Non-pigmented ciliary epithelial cell (primary cell): ENCODE measurements at places on chromosomes 6 and 20.

GRCh38 chr6:8043221-8043620 is 21.0 kb downstream of the BLOC1S5 start:
- no peak for DNase-seq

- no peak for DNase-seq
Measured at GRCh38 chr6:9761220-9761619, 653.7 kb downstream of the TFAP2A start.

GRCh38 chr20:13703265-13703664 is 64.5 kb upstream of the TASP1 start:
- no peak for DNase-seq

- DNase-seq: no peak
Measured at GRCh38 chr6:30948811-30949210, 8.0 kb downstream of the MUCL3 start.

DNA sequence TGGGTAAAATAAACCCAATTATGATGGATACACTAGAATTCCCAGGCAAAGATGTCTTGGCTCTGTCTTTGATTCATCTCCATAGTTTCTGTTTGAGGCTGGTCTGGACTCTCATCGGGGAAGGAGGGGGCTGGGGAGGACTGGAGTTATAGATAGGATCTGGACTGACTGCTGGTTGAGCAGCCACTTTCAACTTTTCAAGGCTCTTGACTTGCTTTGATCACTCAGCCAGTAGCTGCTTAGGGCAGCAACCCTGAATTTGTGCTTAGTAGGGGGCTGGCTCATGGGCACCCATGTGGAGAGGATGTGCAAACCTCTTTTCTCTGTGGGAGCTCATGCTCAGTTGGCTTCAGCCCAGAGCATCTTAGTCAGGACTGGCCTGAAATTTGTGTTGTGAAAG is 114.0 kb upstream of the NEDD9 start:
- no peak for DNase-seq

DNA sequence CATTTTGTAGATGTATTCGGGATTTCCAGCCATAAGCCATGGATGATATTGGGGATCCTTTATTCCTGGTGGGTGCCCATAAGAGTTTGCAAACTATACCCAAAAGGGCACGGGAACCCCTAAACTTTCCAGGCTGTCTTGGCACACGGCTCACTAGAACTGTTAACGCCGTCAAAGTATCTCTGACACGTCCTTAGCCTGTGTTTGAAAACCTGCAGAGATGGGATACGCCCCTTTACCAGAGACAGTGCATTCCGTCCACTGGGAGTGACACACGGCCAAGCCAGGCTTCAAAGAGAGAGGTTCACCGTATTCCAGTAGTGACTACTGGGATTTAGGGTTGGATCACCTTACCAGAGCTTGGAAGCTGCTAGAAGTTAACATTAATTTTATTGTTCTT is 95.0 kb downstream of the THBS2 start:
- DNase-seq: no peak

DNA sequence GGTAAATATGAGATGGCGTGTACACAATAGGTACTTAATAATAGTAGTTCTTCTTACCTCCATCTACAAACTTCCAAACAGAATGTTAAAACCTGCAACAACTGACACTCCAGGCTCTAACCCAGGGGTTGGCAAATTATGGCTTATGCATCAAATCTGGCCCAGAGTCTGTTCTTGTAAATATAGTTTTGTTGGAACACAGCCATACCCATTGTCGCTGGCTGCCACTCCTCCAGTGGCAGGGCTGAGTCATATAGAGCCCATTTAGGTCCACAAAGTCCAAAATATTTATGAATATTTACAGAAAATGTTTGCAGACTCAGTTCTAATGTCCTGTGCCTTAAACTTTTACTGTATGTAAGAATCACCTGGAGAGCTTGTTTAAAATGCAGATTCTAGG is 69.9 kb upstream of the BTBD3 start:
- no peak for DNase-seq

- no peak for DNase-seq
Measured at GRCh38 chr20:57268399-57269076, 2.1 kb upstream of the BMP7 start.

DNA sequence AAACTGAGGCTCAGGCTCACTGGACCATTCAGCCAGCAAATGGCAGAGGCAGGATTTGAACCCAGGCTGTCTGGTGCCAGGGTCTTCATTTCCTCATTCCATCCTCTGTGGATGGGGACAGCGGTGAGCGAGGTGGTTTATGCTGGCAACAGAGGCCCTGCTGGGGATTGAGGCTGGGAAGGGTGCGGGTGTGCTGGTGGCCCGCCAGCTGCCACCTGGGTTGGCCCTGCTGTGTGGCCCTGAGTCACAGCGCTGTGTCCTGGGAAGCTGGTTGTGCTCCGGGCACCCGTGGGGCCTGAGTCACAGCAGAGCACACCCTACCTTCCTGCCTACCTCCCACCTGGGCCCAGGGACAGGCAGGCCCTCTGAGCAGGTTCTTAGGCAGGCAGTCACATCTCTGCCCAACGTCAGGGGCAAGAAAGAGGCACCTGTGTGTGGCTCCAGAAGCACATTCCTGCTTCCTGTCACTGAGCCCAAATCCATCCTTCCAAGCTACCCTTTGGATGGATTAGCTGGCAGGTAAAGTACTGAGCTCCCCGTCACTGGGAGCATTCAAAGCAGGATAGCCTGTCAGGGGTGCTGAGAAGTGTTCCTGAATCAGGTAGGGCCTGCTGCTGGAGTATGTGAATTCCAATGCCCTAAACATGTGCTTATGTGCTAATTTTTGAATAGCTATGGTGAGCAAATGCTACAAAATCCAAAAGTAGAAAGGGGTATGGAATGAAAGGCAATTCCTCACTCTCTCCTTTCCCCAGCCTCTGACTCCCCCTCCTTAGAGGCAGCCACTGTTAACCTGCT is 53.9 kb downstream of the CEBPB start:
- no peak for DNase-seq

GRCh38 chr6:133184798-133185372 is 56.3 kb upstream of the EYA4 start:
- no peak for DNase-seq
